Urothelium cell line (cell line): ENCODE measurements at places on chromosomes 5 and 9.

- no peak for DNase-seq
Observed at GRCh38 chr5:152052470-152052869, 127.8 kb upstream of the GLRA1 start.

DNA sequence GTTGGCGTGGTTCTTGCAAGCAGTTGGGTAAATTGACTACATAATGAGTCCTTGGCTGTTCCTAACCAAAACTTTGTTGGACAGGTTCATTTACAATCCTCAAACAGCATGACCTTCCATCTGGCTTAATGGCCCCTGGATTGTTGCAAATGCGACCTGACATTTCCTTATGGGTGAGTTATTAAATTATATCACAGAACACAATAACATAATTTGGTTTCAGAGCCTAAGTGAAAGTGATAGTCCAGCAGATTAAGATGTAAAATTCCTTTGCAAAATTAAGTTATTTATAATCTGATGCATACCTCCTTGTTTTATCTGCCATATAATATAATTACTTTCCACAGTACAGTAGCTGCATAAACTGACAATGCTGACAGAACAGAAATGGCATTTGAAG, 224.4 kb downstream of the TUSC1 start:
- DNase-seq, result no peak

DNA sequence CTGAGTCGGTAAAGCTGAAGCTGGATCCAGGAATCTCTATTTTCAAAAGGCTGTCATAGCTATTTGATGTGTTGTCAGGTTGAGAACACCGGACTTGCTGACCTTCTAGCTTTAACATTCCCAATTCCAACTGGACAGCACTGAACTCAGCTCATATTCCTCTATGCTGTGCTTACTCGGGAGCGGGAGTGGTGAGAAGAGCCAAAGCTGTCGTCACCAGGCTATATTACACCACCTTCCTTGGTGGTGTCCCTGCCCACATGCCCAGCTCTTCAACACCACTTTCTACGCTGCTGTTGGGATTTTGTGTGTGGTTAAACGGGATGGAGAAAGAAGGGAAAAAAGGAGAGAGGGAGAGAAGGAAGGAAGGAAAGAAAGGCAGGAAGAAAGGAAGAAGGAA, 653.6 kb downstream of the RAB3C start:
- no peak for DNase-seq

DNA sequence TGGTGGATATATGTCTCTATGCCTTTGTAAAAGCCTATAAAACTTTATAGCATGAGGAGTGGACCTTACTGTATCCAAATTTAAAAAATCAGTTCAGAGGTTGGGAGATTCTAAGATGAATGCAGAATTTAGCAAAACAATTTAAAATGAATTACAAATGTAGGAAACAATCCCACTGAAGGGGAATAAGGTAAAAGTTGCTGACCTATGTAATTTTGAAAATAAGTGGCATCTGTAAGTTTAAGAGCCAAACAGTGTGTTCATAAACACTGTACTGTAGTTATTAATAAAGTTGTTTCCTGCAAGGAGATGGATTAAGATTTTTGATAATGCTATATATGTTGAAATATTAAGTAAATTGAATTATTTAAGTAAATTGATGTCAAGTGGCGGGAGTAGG, 4.6 kb downstream of the IFNW1 start:
- DNase-seq, result no peak

- no peak for DNase-seq
Observed at GRCh38 chr9:37030611-37030939, 3.5 kb downstream of the PAX5 start.

- DNase-seq, result no peak
Observed at GRCh38 chr9:89309608-89310474, 1.2 kb upstream of the CKS2 start.

GRCh38 chr9:136074706-136075105, 20.4 kb downstream of the NACC2 start:
- DNase-seq, result no peak

DNA sequence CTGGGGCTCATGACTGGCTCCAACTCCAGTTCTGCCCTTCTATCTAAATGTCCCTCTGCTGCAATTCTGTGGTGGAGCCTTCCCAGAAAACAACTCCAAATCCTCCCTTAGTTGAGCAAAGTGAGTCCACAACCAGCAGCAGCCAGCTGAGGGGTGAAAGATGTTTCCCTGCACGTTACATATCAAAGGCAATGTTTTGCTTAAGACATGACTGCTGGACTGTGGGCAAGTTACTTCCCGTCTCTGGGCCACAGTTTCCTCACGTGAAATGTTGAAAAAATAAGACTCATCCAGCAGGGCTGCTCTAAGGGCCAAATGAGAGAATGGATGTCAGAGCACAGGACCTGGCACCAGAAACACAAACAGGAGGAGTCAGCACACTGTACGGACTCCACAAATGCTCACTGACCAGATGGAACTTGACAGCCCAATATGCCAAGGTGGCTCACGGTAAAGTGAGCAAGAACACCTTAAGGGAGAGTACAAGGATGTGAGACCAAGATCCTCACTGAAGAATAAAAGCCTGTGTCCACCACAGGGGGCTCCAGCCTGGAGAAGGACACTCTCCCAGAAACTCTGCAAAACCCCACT, 138.4 kb upstream of the ABCA1 start:
- no peak for DNase-seq

GRCh38 chr9:131784748-131785501, 45.0 kb upstream of the RAPGEF1 start:
- DNase-seq, result no peak

GRCh38 chr5:14727928-14728458, 63.5 kb downstream of the OTULIN start:
- DNase-seq, result no peak

DNA sequence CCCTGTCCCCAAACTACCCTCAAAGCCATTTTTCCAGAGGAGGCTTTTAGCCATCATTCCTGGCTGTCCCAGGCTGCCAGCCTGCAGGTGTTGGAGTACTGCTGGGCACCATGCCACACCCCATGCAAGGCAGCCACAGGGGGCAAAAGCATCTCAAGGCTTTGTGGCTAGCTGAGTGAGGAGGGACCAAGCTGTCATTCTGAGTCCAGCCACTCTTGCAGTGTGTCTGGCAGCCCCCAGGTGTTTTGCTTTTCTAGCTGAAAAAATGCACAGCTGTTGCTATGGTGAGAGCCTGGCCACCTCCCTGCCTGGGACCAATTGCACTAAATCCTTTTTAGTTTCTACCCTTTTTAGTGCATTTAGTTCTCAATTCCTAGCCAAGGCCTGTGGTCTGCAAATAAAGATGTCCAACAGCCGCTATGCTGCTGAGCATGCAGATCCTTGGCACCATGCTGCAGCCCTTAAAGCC, 50.4 kb upstream of the PTGS1 start:
- no peak for DNase-seq

- peak; percentile 85 for DNase-seq
Observed at GRCh38 chr5:59893429-59894227, at the start of gene PDE4D. Gene PDE4D, minus strand, starts transcription at chr5:59893726.

- DNase-seq, result no peak
Observed at GRCh38 chr9:93039456-93039855, 19.0 kb upstream of the SUSD3 start.
